ENCODE measurements at places on chromosomes 11 and 22.

DNA sequence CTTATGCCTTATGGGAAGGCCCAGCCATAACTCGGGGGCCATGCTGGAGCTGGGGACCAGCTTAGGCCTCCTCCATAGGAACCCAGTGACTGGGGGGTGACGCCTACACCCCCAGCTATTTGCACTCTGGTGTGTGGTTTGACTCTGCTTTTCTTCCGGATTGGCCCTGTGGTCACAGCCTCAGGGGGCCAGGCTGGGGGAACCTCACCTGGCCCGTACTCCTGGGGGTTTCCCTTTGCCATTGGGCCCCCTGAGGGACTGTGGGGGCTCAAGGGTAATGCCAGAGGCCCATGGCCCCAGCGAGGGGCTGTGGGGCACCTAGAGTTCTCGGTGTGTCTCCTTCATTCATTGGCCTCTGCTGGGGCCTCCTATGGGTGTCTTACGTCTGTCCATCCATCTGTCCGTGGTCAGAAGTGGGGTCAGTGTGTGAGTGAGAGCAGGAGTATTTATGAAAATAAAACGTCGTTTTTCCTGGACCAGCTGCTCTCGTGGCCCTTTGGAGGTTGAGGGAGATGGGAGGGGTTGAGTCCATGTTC lies 6.3 kb upstream of the SH3BP1 start:
- DNase-seq: no peak

- no peak for DNase-seq
Measured at GRCh38 chr11:116882386-116882785, 45.0 kb upstream of the APOA1 start.

DNA sequence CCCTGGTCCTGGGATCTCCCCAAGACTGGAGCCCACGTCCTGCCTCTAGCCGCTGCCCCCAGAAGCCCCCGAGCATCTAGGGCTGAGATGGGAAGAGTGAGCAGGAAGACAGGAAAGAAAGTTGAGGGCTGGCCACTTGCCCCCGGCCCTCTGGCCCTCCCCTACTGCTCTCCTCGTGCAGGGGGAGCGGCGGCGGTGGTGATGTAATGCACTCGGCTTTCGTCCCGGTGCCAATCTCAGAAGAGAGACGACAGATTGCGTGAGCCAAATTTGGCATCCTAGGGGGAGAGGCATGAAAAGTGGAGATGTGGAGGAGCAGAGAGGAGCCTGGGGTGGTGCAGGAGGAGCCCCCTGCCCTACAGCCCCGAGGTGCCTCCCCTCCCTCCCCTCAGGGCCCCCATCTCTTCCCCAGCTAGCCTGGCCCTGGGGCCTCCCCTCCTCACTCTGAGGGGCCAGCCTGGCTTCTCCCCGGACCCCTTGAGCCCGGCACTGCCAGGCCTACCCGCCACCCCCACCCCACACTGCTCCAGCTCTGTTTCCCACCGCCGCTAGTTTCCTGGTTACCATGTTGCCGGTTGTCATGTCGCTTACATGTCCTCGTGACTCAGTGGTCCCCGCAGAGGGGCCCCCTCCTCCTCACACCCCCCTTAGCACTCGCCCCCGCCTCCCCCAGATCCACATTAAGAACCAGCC lies 2.5 kb downstream of the KCNJ4 start:
- DNase-seq: no peak

- no peak for DNase-seq
Measured at GRCh38 chr11:112355726-112356125, 95.1 kb upstream of the PLET1 start.

DNA sequence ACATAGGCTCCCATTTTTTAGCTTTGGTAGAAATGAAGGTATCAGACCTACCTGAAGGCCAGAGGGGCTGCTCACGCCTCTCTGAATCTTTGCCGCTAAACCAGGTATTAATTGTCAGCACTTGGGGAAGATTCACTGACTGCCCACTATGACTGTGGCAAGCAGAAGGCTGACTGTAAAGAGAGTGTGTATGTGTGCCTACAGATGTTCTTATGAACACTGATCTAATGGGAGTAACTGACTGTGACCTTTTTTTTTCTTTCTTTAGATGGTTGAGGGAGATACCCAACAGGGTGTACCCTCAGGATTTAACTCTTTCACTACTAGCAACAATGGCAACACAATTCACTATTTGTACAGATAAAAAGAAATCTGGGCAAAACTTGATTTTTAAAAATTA lies at the start of gene RAG2:
RAG2 (minus strand) TSS at position 186 of the 400 bp plus-strand sequence. CDS start 4,068 bp downstream, outside the sequence.
- no peak for DNase-seq

DNA sequence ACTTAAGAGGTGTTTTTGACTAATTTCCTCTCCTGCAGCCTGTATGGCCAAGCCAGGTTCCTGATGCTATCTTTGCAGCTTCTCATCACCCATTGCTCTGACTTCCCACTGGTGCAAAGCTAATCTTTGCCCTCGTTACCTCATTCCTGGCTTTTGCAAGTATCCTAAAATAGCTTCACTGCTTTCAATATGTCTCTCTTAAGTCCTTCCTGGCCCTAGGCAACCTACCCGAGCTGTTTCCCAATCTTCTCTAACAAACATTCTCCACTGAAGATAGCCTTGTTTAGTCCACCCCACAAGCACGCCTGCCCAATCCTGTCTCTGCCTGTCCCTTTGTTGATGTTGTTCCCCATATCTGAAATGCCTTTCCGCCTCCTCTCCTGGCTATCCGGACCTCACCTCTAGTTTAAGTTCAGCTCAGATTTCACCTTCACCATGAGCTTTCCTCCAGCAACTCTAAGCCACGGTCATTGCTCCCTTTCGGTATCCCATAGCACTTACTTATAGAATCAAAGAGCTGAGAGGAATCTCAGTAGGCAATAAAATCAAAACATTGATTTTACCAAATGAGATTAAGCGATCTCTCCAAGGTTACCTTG lies 30.1 kb upstream of the CECR2 start:
- DNase-seq: no peak

DNA sequence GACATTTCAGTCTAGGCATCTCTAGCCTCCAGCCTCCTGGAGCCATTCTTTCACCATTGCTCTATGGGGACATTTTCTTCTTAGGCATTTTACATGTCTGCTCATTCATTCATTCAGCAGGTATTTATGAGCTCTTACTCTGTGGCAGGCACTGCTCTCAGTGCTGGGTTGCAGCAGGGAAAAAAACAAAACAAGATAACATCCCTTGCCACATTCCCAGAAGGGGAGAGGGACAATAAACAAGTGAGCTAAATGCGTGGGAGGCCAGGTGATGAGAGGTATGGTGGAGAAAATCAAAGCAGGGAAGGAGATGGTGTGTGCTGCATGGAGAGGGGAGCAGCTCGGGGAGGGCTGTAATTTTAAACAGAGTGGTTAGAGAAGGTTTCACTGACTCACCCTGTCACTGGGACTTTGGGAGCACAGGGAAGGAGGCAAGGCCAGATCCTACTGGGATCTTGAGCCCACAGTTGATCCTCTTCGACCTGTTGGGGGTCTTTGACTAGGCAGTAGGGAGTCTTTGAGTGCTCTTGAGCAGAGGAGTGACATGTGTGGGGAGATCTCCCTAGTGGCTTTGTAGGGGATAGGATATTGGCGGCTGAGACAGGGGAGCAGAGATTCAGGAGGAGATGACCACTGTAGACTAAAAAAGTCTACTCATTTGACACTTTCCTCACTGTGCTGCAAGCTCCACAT lies 17.0 kb downstream of the MICAL2 start:
- no peak for DNase-seq

GRCh38 chr11:29251738-29252137 lies 765.1 kb downstream of the KCNA4 start:
- no peak for DNase-seq

- no peak for DNase-seq
Measured at GRCh38 chr11:27233654-27234042, 129.4 kb downstream of the CCDC34 start.

GRCh38 chr22:49011769-49012648 lies 815.7 kb downstream of the BRD1 start:
- DNase-seq: no peak

DNA sequence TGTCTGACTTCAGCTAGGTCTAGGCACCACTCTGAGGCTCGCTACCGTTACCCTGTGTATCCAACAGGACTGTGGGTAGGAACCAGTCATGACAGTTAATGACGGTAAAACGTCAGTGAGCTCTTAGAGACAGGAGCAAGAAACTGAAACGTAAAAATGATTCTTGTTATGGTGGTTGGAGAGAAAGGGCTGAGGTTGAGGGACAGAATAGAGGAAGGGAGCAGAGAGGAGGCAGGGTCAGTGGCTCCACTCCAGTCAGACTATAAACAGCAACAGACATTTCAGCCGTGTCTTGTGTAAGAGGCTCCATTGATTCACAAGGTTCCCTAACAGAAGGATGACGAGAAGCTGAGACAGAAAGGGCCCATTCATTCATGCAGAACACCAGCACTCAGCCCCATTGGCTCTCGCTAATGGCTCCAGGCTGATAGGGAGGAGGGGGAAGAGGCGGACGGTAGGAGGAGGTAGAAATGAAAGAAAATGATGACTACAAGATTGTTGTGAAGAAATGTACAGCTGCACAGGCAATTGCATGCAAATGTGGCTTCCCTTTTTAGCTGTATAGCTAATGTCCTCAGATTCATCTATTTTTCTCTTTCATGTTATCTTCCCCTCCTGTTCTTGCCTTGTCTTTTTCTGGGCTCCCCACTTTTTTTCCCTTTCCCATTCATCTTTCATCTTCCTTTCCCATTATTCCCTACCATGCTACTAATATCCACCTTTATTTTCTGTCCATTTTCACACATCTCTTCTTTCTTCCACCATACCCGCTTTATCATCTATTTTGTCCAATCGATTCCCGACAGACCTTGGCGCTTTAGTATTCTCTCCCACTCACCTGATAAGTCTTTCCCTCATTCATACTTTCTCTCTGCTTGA lies 34.3 kb downstream of the ETS1 start:
- DNase-seq: peak; percentile 25

DNA sequence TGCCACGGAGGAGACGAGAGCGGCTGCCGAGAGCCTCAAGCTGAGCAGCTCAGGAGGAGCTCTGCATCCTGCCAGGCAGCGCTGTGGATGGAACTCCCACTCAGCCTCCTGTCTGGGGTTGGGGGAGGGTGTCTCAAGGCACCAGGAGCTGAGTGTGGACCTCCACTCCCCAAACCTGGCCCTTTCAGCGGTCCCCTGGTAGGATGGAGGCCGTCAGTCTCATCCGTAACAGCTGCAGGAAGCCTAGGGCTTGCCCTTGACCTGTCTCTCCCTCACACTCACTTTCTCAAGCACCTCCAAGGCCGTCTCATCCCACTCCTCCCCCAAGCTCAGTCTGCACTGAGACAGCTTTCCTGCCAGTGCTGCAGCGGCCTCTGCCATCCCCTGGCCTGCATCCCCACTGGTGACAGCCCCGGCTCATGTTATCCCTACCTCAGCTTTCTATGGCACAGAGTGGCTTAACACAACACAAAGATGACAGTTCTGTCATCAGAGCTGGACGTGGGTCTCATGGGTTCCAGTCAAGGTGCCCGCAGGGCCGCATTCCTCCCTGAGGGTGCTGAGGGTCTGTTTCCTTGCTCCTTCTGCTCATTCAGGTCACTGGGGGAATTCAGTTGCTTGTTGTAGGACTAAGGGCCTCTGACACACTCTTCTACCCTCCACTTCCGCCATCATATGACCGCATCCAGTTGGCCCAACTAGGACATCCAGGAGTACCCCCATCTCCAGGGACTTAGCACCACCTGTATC lies 341.9 kb upstream of the B3GAT1 start:
- no peak for DNase-seq

DNA sequence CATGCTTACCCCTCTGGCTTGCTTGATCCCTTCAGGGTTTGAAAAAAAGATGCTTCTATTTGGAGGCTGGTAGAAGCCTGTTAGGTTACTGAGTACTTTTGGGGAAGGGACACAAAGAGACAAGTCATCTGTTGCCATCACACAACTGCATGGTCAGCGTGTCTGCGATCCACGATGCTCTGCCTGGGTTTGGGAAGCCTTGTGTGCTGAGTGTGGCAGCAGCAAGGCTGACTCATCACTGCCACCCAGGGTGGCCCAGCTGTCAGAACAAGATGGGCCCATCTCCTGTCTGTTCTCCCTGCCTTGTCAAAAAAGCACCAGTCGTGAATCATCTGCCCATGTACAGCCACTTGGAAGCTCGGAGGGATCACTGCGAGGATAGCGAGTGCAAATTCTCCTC lies 26.2 kb downstream of the UBASH3B start:
- no peak for DNase-seq

- DNase-seq: no peak
Measured at GRCh38 chr11:12235553-12235946, 125.2 kb downstream of the MICAL2 start.

DNA sequence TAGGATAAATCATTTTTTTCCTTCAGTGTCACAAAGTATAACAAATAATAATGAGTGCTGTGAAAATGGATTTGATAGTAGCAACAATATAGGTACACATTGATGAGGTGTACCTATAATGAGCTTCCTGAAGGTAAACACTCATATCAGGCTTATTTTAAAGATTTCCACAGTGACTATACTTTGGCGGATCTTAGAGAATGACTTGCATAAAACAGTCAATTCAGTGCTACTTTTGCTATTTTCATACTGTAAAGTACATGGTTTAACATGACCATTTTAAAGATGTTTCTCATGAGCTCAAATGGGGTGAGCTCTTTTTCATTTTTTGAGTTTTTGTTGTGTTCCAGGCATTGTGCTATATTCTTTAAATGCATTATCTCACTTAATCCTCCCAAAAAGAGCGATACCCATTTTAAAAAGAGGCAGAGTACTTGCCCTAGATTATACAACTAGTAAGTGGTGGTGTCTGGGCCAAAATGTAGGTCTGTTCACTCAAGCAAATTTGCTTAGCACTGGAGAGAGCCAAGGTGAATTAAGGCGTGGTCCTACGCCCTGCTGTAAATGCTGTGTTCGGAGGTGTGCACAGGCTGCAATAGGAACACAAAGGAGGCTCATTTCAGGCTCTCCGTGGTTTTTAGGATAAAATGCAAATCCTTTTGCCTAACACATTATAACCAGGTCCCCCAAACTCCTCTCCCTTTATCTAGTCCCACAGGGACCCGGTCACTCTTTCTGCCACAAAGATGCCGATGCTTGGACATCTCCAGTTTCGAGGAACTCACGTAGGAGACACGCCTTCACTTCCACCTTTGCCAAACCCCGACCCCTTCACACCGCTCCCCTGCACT lies 617 bp upstream of the ALKBH3 start:
- DNase-seq: no peak

GRCh38 chr11:62340269-62340901 lies 3.1 kb downstream of the ASRGL1 start:
- DNase-seq: peak; percentile 58

DNA sequence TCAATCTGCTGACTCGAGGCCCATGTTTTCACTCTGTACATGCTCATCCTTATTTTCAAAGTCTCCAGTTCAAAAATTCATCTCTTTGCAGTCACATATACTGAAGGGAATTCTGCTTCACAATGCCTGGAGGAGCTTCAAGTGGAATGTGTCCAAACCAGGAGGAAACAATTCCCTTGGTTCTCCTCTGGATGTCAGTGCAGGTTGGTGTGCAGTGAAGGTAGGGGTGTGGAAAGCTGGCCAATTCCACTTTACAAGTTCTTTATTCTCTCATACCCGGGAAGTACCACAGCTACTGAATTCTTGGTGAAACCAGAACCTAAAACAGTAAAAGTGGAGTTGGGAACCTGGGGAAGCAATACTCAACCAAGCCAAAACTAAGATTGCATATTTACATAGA lies 57.3 kb downstream of the BDNF start:
- DNase-seq: no peak

Data from CD8-positive, alpha-beta T cell (primary cell).